ENCODE measurements at places on chromosomes 5 and 9. TPM values are rescaled to one million over a fixed set of nuclear protein-coding genes. Genes with fewer than 3 reads are reported as not detected.

TSC1 gene
- 33.4 TPM for total RNA-seq

ITK gene
- not detected for total RNA-seq

CHD1 gene
- 104 TPM for total RNA-seq

WHRN gene
- 0.17 TPM for total RNA-seq

PCSK1 gene
- 0.51 TPM for total RNA-seq

OR1L1 gene
- not detected for total RNA-seq

Data from dermis blood vessel endothelial cell (primary cell).